ENCODE measurements at places on chromosomes 6 and 20.

DNA sequence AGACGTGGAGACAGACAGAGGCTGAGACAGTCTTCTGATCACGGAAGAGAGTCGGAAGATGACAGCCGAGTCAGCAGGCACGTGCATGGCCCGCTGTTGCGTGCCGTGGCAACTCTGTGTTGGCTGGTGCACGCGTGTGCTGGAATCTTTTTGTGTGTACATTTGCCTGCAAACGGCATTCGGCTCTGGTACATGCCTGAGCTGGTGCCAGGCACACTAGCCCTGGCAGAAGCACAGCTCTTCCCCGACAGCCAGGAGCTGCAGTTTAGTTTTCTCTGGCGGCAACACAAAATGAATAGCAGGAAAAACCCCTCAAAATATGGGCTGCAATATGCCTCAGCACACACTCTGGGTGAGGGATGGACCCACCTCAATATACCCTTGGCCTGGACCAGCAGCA lies 769 bp upstream of the PDYN start:
- no peak for DNase-seq

GRCh38 chr6:142860498-142860897 lies 84.5 kb downstream of the HIVEP2 start:
- DNase-seq = no peak

DNA sequence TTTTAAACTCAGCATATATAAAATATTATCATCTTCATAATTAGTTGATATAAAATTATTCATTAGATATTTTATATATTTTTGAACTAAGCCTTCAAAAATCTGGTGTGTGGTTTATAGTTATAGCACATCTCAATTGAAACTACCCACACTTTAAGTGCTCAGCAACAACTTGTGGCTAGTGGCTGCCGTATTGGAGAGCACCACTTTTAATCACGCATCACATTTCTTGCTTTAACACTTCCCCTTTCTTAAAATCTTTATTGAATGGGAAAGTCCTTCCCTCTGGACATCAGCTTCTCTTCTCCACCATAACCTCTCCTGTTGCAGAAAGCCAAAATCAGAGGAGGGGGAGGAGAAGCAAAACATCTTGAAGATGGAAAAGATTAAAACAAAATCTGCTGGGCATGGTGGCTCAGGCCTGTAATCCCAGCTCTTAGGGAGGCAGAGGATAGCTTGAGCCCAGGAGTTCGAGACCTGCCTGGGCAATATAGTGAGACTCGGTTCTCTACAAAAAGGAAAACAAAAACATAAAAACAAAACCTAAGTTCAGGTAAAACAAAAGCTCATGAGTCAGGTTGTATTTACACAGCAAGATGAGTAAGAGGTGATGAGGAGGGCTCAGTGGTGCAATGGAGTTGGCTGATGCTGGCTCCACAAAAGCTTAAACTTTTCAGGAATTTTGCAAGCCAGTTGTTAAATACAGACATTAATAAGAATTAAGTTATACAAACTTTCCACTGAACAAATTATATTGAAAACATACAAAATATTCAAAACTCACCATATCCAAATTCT lies 237.0 kb upstream of the SUPT3H start:
- DNase-seq = peak; percentile 56

DNA sequence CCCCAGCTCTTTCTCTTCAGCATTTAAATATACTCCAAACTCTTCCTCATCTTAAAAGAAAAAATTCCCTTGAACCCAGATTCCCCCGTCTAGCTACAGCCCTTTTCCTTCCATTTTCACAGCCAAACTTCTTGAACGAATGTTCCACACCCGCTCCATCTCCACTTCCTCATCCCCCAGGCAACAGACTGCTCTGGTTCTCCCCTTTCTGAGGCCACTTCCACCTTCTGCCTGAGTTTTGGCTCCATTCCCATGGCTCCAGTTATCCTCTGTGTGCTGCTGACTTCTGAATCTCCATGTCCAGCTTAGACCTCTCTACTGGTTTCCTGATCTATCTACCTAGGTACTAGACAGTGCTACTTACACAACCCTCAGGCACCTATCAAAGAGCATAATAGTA lies 106.4 kb downstream of the RALGAPA2 start:
- no peak for DNase-seq

DNA sequence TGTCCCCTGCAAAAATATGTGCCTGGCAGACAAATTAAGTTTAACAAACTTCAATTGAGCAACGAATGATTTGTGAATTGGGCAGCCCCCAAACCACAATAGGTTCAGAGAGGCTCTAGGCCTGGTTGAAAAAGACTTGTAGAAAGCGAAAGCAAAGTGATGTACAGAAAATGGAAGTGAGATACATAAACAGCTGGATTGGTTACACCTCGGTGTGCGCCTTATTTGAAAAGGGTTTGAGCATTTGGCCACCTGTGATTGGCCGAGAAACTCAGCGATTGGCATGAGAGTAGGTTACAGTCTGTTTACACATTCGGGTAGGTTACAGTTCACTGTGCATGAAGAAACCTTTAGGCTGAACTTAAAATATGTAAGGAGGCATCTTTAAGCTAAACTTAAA lies 136.9 kb downstream of the CD83 start:
- DNase-seq = no peak

DNA sequence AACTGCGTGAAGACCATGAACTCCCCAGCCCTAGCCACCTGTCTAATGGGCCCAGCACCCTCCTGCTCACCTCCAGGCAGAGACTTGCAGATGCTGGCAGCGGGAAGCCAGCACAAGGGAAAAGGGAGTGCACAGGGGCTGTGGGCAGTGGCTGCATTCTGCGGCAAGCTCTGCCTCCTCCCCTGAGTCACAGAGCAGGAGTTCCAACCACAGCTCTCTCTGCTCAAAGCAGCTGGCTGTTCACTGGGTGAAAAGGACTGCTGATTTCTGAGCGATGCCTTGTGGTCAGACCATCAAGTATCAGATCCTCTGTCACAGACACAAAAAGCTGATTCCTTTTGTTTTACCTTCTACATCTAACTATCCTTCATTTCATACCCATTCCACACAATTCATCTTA lies 10.5 kb downstream of the NKX2-2 start:
- peak; percentile 84 for DNase-seq

- DNase-seq = peak; percentile 86
Measured at GRCh38 chr20:1657556-1658334, at the start of gene SIRPG. Gene SIRPG, minus strand, starts transcription at chr20:1657779. Its CDS starts 65 bp downstream, at chr20:1657714.

GRCh38 chr6:161076181-161076677 lies 84.7 kb downstream of the MAP3K4 start:
- no peak for DNase-seq

DNA sequence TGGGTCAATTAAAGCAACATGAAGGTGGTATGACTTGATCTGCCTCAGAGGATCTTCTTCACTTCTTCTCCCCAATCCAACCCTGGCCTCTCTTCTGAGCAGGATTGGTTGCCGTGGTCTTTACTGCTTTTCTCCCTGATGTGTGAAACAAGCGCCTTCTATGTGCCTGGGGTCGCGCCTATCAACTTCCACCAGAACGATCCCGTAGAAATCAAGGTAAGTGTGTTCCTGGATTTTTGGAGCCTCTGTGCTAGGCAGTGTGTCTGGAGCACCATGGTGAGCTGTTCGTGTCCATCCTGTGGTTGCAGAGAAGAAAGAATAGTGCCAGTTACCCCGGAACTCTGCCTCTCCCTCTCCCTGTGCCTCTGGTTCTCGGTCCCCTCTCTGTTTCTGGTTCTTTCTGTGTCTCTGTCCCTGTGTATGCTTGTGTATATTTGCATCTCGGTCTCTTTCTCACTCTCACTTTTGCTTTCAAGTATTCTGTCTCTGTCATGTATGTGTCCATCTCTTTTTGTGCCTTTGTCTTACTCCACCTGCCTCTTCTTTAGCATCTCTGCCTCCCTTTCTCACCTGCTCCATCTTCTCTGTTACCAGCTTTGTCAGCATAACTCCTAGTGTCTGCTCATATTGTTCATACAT lies 23.5 kb downstream of the TM9SF4 start:
- DNase-seq = no peak

DNA sequence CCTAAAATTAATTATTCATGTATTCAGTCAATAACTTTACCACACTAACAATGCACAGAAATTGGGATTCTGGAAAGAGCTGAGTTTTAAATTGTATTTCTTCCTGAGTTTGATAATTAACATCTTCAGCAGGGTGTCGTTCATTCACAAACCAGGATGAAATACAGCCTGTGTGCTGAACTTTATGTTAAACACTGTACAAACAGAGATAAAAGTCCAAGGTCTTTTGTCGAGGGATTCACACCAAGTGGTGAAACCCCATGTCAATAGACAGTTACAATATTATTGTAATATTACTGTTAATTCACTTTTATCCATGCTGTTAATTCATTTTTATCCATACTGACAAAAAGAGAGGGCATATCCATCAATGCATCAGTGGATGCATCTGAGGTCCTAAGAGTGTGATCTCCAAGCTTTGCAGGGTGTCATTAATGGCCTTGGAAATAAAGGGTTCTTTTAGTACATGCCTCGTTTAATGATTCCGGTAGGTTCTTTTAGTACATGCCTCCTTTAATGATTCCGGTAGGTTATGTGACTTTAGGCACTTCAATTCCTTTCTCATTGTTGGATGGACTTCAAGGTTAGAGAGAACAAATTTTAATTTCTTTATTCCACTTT lies 234.3 kb downstream of the PLCB1 start:
- no peak for DNase-seq

- DNase-seq = no peak
Measured at GRCh38 chr20:31962761-31963160, 5.2 kb upstream of the XKR7 start.

GRCh38 chr6:130018744-130019325 lies 454 bp downstream of the L3MBTL3 start:
- peak; percentile 45 for DNase-seq

DNA sequence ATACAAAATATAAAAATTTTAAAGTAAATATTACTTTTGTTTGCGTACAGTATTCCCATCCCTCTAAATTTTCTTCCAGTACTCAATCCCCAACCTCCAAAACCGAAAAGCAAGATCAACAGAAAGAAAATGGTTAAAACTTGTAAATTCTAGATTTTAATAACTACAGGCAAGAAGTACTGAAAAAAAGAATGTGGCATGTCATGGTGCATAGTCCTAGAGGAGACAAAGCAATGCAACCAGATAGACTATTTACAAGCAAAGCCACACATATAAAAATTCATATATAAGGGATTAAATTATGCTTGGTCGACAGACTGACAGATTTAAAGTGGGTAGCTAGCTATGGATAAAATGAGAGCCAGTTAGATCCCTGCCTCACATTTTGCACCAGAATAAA lies 56.5 kb upstream of the HFE start:
- DNase-seq = peak; percentile 49

- DNase-seq = no peak
Measured at GRCh38 chr6:6595025-6595424, 6.5 kb downstream of the LY86 start.

DNA sequence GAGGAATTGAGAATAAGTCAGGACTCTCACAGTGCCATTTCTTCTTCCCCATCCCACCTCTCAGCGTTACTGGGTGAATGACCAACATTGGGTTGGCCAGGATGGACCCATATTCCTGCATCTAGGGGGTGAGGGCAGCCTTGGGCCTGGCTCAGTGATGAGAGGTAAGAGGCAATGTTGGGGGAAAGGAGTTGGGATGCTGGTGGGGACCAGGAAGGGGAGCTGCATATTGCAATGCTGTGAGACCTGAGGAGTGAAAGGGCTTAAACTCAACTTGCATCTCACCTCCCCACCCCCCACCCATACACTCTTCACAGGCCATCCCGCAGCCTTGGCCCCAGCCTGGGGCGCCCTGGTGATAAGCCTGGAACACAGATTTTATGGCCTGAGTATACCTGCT lies 1.3 kb downstream of the PRSS16 start:
- DNase-seq = no peak

DNA sequence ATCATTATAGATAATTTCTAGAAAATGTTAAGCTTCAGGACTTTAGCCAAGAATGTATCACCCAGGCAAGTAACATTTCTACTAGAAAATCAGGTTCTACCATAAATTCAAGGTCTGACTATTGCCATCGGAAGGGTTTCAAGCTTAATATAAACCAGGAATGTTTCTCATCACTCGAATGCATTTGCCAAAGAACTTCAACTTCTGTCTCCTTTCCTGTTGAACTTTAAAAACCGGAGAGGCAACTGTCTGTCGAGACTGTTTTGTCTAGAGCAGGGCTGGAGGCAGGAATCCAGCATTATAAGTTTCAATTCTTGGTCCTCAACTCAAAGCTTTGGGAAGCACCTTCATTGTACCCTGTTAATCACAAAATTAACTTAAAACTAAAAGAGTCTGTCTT lies 264.7 kb downstream of the ZNF217 start:
- no peak for DNase-seq

DNA sequence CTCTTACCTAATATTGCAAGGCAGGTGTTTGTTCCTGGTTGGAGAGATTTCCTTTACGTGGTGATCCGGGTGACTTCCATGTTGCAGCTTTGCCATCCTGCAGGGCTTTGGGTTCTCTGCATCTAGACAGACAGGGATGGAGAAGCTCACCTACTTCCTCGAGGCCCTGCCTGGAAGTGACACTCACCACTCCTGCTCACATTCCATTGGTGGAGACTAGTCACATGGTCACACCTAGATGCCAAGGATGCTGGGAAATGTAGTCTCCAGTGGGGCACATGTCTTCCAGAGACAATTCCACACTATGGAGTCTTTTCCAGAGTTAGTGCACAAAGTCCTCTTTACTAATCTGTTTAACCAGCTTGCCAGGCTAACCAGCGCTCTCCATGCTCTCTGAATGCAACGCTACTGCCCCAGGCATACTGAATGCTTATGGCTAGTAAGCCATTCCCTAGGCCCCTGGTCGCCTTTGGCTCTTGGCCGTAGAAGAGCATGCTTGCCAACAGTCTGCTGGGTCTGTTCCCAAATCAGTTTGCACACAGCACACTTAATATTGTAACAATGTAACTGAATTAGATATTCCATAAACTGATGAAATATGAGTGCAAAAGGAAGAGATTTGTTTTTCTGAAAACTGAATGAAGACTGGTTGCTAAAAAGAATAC lies 6.7 kb upstream of the KCNK15 start:
- DNase-seq = peak; percentile 74

DNA sequence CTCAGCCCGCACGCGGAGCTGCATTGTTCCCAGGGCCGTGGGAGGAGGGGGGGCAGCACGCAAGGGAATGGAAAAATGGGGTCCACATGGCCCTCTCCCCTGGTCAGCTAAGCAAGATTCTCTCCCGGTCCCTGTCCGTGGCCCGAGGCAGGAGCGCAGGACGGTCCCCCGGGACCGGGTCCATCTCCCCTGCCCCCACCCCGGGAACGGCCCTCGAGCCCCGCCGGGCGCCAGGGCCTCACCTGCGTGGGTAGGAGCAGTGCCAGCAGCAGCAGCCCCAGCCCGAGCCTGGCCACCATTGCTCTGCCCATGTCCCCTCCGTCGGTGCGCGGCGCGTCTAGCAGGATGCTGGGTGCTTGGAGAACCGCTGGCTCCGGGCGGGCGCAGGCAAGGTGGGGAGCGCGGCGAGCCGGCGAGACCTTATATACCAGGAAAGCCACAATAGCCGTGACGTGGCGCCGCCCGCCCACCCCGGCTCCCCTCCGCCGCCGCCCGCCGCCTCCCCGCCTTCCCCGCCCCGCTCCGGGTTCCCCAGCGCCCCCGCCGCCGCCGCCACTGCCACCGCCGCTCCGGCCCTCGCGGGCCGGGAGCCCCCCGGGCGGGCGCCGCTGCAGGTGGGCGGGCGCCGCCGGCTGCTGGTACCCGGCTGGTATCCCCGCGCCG lies at the start of gene CD24:
Gene CD24 (minus strand): TSS at position 394 of the 663 bp plus-strand sequence. CDS start 83 bp downstream, at position 311.
- DNase-seq = peak; percentile 18

- no peak for DNase-seq
Measured at GRCh38 chr20:35821807-35822242, 50.0 kb downstream of the PHF20 start.

Measured in NB4 (cell line).